ENCODE measurements at places on chromosomes 3 and 15.
A peak's percentile ranks its signal among the peaks of the same experiment; 100 is the strongest.

- no peak for DNase-seq
These were observed 30.2 kb upstream of the MAGEF1 start for GRCh38 chr3:184741798-184742675.

GRCh38 chr3:52568069-52568468 lies 31.7 kb downstream of the UQCC5 start:
- DNase-seq: no peak

GRCh38 chr3:130093741-130094391 lies 12.2 kb downstream of the ALG1L2 start:
- DNase-seq: no peak

GRCh38 chr3:56025326-56025725 lies 442.9 kb downstream of the ERC2 start:
- no peak for DNase-seq

DNA sequence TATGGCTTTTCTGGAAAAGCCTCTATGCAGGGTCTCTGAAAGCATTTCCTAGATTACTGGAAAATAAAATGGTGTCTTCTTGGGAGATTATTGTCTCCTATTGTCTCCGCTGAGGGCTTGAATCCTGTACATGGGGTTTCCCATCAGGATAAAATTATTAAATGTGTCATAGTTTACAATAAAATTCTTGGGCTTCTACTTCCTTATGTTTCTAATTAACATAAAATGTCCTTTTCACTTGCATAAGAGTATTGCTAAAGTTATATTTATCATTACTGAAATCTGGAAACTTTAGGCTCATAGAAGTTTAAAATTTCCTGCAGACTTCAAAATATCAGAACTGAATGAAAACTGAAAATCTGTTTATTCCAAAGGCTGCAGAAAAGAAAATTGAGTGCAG lies 595.5 kb upstream of the AGTR1 start:
- DNase-seq: peak; percentile 27

GRCh38 chr3:12004741-12005513 lies 739 bp downstream of the SYN2 start:
- no peak for DNase-seq

DNA sequence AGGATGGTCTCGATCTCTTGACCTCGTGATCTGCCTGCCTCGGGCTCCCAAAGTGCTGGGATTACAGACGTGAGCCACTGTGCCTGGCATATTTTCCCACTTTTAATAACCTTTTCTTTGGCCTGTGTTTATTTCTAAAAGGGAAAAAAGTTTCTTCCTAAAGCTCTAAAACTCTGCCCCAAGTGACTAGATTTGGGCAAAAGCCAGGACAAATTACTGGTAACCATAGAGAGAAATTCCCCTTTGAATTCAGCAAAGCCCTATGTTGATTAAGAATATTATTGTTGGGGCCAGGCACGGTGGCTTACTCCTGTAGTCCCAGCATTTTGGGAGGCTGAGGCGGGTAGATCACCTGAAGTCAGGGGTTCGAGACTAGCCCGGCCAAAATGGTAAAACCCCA lies 11.5 kb upstream of the TRPM7 start:
- peak; percentile 20 for DNase-seq

GRCh38 chr3:12661926-12662592 lies 1.9 kb downstream of the RAF1 start:
- DNase-seq: no peak

- no peak for DNase-seq
These were observed 50.7 kb downstream of the SCN5A start for GRCh38 chr3:38598791-38599190.

GRCh38 chr15:98651036-98651481 lies 2.7 kb downstream of the IGF1R start:
- peak; percentile 55 for DNase-seq

GRCh38 chr15:75059607-75060006 lies 36.2 kb downstream of the PPCDC start:
- no peak for DNase-seq

- DNase-seq: no peak
These were observed 30.9 kb downstream of the EAF1 start for GRCh38 chr3:15458212-15458780.

DNA sequence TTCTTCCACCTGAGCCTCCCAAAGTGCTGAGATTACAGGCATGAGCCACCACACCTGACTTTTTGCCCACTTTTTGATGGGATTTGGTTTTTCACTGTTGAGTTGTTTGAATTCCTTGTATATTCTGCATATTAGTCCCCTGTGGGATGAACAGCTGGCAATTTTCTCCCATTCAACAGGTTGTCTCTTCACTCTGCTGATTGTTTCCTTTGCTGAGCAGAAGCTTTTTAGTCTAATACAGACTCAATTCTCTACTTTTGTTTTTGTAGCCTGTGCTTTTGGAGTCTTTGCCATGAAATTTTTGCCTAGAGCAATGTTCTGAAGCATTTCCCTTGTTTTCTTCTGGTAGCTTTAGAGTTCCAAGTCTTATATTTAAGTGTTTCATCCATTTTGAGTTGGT lies 62.7 kb upstream of the MFGE8 start:
- peak; percentile 71 for DNase-seq
